Ammon's horn (tissue), 1 donor: ENCODE measurements at places on chromosomes 5 and 9.

GRCh38 chr9:106456581-106456980, 406.4 kb upstream of the ZNF462 start:
- no peak for DNase-seq

- DNase-seq: peak; percentile 78
These were observed 15.7 kb downstream of the TMEM8B start for GRCh38 chr9:35844628-35845270.

- peak; percentile 35 for DNase-seq
These were observed 339.3 kb downstream of the DRD1 start for GRCh38 chr5:175104677-175105076.

DNA sequence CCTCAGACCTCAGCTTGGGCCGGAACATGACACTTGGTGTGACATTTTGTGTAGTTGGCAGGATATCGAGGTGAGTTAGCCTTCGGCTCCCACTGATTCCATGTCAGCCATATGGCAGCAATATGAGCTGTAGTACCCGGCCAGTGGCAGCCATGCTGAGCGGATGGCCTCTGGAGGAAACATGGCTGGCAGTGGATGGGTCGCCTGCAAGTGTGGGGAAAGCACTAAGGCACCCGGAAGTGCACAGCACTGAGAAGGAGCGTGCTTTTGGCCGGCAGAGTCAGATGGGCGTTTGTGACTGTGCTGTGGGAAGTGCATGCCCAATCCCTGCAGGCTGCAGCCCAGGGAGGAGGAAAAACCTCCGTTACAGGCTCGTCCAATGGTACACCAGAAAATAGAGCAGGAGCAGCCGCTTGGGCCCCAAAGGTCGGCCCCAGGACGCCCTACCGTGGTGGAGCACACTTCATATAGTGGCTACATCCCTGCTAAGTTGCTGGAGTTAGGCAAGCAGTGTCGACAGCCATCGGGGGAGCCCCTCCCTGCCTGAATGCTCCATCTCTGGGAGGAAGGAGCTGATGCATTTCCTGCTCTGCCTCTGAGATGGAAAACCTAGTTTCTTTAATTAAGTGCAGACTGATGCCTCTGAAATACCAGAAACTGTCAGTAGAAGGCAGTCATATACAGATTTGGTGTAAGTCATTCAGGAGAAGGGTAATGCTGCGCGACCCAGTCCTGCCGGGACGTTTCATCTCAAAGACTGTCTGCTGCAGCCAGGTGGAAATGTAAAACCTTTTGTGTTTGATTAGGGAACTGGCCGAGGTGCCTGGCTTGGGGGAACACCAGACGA, 2185.8 kb upstream of the ACO1 start:
- DNase-seq: no peak

DNA sequence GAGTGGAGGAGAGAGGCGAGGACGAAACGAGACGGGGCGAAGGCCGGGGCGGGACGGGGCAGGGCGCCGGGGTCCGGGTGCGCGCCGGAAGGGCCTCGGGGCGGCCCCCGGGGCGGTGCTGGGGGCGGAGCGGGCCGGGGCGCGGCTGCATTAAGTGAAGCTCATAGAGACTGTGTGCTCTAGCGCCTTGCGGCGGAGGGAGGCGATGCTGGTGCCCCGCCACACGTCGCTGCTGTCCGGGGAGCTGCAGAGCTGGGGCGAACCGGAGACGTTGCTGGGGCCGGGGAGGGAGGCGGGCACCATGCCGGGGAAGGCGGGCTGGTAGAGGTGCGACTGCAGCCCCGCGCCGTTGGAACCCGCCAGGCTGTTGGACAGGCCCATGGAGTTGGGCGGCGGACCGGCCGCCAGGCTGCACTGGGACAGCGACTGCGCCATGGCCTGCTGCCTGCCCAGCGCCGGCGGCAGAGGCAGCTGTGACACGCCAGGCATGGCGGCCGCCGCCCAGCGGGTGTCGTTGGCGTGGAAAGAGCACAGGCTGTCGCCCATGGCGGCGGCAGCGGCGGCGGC, 8.3 kb downstream of the OTP start:
- DNase-seq: peak; percentile 11

GRCh38 chr9:13707612-13708576, 428.4 kb upstream of the MPDZ start:
- DNase-seq: no peak

DNA sequence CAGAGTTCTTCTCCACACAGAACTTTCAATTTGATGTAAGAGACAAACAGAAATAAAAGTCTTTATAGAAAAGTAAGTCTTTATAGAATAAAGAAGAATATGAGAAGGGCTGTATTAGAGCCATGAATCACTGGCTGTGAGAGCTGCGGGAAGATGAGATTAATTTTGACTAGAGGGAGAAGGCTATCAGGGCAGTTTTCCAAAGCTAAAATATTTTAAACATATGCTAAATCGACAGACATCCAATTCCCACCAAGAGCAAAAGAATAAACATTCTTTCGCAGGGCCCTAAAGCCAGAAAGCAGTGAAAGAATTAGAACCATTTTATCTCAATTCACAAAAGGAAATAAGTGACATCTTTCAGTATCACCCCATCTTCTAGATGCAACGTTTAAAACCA, 208.3 kb upstream of the MAP3K1 start:
- no peak for DNase-seq

DNA sequence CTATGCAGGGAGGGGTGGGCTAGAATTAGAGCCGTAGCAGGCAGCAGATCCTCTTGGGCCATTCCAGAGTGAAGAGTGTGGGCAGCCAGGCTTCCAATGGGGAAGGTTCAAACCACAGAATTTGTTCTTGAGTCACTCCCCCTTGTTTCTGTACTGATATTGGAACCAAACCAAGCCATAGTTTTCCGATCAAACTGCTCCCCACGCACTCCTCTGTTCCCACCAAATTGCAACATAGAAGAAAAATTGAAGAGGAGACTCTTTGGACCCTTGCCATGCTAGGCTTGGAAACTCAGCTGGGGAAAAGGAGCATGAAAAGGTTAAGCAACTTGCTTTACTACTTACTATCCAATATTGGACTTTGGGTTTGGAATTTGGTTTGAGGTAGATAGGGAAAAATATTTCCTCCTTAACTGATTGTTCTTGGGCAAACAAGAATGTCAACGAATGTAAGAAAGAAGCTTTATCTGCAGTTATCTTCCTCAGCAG, 165.8 kb upstream of the NR3C1 start:
- DNase-seq: no peak

GRCh38 chr5:124701016-124701415, 45.4 kb downstream of the ZNF608 start:
- no peak for DNase-seq

- no peak for DNase-seq
These were observed 247.0 kb downstream of the PRELID2 start for GRCh38 chr5:145588113-145588512.

GRCh38 chr5:14476786-14477435, 104.7 kb upstream of the OTULINL start:
- no peak for DNase-seq

DNA sequence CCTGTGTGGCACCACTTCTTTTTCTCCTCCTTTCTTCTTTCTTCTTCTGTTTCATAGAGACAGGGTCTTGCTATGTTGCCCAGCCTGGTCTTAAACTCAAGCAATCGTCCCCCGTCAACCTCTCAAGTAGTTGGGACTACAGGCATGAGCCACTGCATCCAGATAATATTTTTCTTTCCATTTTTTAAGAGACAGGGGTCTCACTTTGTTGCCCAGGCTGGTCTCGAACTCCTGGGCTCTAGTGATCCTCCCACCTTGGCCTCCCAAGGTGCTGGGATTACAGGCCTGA, 47.4 kb upstream of the IER5L start:
- no peak for DNase-seq

DNA sequence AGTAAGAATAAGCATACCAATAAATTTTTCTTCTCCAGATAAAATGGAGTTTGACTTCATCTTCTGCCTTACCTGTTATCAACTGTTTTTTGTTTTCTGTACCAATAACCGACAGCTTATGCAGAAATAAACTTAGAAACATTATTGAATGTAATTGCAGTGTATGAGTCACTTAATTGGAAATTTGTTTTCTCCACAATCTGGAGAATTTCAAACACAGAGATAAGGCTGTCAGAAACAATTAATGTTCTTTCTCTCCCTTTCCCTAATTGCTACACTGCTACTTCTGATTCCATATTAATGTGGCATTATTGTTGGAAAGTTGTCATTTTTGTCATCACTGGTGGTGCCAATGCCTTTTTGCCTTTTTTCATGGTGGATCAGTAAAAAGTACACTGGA, 180.3 kb downstream of the SLCO4C1 start:
- no peak for DNase-seq

DNA sequence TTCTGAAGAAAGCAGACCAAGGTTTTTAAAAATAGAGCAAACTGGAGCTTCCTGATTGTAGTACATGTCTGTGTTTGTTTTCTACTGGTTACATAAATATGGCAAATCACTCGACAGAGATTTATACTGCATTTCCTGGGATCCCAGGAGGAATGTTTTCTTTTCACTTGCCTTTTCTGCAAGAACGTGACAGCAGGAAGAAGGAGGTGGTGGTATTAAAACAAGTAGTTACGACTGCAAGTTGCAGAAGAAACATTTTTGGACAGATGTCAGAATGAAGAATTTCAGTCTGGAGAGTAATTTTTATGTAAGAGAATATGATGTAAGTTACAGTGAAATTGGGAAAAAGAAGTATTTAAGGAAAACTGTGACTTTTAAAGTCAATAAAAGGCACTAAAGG, 253.7 kb upstream of the NFIL3 start:
- DNase-seq: no peak

DNA sequence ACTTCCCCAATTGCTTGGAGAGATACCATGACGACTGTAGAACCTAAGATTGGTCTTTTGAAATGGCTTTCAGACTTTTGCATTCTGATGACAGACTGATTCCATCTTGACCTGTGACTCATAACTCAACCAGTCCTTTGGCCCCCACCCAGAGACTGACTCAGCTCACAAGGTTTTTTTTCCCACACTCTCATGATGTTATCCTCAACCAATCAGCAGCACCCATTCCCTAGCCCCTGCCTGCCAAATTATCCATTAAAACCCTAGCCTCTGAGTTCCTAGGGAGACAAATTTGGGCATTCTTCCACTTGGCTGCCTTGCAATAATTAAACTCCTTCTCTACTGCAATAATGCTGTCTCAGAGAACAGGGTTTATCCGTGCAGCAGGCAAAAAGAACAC, 1263.3 kb upstream of the CDH9 start:
- DNase-seq: no peak

GRCh38 chr5:139636975-139637408, 11.2 kb upstream of the CXXC5 start:
- no peak for DNase-seq

DNA sequence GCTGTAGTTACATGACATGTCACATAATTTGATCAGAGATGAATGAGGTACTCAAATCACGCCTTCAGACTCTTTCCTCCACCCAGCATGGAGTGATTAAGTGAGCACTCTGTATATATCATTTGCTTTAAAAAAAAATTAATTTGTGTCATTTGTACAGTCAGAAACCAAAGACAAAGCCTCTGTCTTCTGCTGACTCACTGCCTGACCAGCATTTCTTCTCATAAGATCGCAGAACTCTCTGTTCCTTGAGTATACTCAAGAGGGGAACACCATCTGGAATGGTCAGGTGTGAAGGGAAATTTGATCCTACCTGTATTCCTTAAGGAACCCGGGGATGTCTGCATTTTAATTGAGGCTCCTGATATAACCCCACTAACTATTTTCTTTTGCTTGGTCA, 254.4 kb downstream of the FAM114A2 start:
- no peak for DNase-seq

GRCh38 chr5:97420646-97421045, 237.6 kb upstream of the RIOK2 start:
- DNase-seq: no peak

DNA sequence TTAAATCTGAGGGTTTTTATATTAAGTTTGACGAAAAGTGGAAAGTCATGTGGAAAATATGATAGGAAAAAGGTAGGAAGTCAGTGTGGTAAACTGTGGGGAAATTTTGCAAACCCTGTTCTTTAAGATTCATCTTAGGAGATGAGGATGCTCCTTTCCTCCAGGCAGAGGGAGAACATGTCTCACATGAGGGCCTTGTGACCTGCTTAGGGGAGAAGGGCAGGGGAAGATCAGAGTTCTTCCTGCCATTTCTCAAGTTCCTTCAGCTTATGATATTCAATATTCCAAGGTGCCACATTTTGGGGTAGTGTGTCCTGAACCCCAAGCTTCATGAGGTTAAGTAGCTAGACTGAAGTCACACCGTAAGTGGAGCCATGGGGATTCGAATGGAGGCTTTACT, 53.7 kb downstream of the MAPKAP1 start:
- DNase-seq: no peak

DNA sequence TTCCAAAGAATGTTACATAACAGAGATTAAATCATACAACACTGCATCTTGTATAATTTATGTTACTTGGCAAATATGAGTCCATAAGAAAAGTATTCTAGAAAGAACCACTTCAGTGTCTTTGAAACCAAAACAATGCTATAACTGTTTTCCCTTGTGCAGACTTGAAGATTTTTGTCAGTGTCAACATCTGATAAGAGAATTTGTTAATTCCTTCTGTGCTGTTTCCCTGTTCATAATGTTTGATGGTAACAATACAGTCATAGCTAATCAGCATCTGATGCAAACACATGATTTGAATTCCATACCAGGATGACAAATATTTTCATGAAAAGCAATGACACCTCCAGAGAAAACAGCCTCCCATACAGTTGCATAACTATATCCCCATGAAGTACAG, 306.8 kb downstream of the SEMA5A start:
- no peak for DNase-seq

DNA sequence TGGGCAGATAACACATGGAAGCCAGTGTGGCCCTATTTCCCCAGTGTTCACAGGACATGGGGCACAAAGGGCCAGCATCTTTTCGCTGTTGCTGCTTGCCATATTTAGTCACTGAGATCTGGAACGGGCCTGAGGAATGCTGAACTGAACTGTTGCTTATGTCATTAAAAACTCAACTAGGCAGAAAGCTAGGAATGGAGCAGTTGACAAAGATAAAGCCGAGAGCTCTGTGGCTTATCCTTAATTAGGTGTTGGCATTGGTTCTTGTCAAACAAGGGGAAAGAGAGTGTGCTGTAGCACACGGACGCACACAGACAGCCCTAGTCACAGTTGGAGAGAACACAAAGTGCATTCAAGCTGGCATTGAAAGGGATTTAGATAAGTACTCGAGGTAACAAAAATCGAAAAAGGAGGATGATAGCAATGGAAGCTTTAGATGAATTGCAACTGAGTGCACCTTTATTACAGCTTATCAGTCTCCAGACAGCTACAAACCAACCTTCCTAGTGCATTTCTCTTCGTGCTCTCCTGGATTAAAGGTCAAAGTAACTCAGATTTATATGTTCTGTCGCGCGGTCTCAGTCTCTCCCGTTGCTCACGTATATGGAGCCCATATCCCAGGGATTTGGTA, 450.2 kb upstream of the ZNF608 start:
- peak; percentile 54 for DNase-seq

DNA sequence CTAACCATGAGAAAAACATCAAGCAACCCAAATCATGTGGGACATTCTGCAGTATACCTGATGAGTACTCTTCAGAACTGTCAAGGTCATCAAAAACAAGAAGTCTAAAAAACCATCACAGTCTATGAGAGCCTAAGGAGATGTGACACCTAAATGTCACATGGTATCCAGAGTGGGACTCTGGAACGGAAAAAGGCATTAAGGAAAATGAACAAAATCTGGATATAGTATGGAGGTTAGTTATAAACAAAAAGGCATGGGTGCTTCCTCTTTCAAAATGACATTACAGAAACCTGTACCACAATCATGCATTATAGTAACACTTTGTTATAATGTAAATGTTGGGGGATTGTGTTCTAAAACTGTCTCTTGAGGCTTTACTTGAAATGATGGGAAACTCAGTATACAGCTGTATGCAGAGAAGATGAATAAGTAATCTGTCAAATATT, 47.4 kb downstream of the PRKACG start:
- DNase-seq: no peak

- no peak for DNase-seq
These were observed 13.0 kb upstream of the MSANTD3 start for GRCh38 chr9:100413839-100414420.
